ENCODE measurements at places on chromosomes 3 and 15. TPM values are rescaled to one million over a fixed set of nuclear protein-coding genes. Genes with fewer than 3 reads are reported as not detected.
A peak's percentile ranks its signal among the peaks of the same experiment; 100 is the strongest.

The ITIH1 gene
- total RNA-seq, result not detected

The NUP210 gene
- total RNA-seq, result 4.7 TPM

The CCDC191 gene
- 4.6 TPM for total RNA-seq

- no peak for DNase-seq
Observed at GRCh38 chr15:62870216-62870615, 172.3 kb upstream of the TPM1 start.

- DNase-seq, result no peak
Observed at GRCh38 chr3:192409838-192410683, 317.3 kb downstream of the FGF12 start.

GRCh38 chr3:179322286-179323196, at the start of gene ZNF639:
TSS of gene ZNF639 (plus strand) at chr3:179323031. CDS start at chr3:179328294, 5,263 bp downstream.
- peak; percentile 95 for DNase-seq

- DNase-seq, result no peak
Observed at GRCh38 chr3:110969229-110970211, 102.1 kb upstream of the NECTIN3 start.

- DNase-seq, result no peak
Observed at GRCh38 chr15:65371976-65372786, 5.6 kb downstream of the IGDCC3 start.

DNA sequence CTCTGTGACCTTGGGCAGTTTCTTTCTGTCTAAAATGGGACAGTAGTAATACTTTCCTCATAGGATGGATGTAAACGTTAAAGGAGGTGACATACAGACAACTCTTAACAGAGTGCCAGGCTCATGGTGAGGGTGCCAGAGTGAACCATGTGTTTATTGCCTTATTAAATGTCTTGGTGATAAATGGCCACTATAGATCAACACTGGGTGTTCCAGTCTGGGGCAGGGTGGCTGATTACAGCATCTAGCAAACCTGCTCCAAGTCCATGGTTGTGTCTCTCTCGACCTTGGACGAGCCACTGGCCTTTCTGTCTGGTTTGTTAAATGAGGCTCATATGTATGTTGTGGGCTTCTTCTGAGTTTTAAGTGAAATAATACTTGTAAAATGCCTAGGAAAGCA, 75.1 kb downstream of the TRAK1 start:
- no peak for DNase-seq

DNA sequence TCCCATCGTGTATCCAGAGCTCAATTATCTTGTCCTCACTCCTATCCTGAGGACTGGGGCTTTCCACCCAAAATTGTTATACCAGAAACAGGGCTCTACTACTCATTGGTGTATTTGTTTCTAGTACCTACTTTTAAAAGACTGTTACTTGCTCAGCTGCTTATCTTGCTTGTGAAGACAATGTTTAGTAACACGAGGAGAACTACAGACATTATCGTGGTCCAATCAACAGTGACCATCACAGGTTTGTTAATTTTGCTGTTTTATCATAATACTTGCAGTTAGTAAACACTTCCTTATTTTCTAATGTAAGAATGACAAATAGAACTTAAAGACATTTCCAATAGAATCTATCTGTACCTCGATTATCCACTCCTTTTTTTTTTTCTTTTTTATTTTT, 13.5 kb downstream of the LRCH3 start:
- no peak for DNase-seq

DNA sequence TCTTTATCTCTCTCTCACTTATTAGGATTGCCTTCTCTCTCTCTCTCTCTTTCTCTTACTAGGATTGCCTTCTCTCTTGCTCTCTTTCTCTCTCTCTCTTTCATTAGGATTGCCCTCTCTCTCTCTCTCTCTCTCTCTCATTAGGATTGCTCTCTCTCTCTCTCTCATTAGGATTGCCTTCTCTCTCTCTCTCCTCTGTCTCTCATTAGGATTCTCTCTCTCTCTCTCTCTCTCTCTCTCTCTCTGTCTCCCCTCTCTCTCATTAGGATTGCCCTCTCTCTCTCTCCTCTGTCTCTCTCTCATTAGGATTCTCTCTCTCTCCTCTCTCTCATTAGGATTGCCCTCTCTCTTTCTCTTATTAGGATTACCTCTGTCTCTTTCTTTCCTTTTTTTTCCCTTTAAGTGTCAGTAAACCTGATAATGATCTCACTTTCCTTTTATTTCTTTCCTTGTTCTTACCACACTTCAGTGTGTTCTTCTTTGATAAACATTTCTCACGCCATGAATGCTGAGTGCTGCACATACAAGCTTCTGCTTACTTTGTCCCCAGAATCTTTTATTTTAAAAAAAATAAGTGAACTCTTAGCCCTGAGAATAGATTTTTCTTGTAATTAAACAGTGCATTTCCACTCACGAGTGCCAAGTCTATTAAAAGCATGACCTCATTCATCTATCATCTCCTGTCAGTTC, 243.4 kb upstream of the TBC1D5 start:
- DNase-seq, result no peak

- DNase-seq, result no peak
Observed at GRCh38 chr3:26091096-26091495, 301.2 kb downstream of the OXSM start.

DNA sequence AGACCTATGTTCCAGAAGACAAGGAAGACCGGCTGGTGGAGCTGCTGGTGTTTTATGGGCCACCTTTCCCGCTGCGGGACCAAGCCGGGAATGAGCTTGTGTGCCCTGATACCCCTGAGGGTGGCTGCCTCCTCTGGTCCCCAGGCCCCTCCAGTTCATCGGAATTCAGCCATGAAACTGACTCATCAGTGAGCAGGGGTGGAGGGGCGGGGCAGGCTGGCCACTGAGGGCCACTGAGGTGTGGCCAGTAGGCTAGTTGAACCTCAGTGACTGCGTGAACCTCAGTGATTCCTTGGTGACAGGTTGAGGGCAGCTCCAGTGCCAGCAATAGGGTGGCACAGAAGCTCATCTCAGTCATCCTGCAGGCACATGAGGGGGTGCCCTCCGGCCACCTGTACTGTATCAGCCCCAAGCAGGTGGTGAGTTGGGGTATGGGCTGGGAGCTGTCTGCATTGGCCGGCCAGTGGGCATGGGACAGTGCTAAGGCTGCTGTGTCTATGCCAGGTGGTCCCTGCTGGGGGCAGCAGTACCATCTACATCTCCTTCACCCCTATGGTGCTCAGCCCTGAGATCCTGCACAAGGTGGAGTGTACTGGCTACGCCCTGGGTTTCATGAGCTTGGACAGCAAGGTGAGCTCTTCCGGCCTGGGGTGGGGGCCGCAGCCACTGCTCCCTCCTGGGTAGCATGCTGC, 20.3 kb downstream of the ACAA1 start:
- no peak for DNase-seq

GRCh38 chr15:93036951-93037819, 51.8 kb downstream of the RGMA start:
- no peak for DNase-seq

DNA sequence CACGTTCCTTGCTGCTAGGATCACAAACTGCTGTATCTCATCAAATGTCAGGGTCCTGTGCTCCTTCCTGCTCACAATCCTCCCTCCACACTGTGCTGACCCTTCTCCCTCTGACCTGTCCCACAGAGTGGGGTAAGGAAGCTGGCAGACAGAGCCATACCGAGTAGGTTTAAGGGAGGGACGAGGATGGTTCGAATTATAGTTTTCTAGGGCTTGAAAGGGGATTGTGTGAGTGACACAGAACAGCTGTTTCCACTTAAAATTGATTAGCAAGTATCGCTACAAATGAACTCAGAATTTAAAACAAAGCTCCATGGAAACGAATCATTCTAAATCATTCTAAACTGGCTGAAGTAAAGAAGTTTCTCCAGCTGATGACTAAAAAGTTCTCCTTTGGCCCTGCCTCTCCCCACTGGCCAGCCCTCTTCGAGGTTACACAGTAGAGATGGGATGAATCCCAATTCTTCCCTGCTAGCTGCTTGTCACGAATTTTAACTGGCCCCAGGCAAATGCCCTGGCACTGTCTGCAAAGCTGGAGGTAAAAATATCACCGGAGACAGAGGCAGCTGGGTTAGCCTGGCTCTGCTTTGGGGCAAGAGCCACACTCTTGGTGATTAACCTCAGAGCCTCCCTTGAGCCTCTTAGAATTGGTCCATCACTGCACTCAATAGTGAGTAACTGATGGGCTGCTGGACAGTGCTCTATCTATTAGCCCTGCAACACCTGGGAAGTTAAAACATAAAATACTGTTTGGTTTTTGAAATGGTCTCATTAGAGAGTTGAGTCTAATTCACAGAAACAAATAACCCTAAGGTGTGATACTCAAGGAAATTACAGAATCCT, 194.9 kb downstream of the CHST2 start:
- peak; percentile 79 for DNase-seq

- DNase-seq, result no peak
Observed at GRCh38 chr3:38608961-38609360, 40.5 kb downstream of the SCN5A start.

DNA sequence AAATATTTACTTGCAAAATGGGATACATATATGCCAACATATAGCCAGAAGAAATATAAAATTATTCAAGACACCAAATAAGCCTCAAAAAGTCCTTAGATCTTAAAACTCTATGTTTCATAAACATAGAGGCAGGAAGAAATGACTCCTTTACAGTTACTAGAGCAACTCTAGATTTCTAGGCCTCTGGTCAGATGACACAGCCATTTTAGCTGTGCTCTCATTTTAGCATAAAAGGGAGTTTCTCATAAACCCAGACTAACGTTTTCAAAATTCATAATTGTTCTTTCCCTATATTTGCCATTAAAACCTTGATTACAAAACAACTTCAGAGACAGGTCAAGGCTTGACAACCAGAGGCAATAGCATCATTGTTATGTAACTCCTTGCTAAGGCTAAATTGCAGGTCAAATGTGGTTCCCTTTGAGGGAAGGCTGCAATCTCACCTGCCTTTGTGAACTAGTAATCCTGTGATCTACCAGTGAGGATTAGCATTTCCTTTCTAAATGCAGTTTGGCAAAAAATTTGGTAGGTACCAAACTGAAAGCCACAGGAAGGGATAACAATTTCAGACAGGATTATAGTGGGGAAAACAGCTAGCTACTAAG, 8.2 kb downstream of the THOC7 start:
- DNase-seq, result no peak

- no peak for DNase-seq
Observed at GRCh38 chr3:180433152-180433551, 168.8 kb upstream of the TTC14 start.

Measured in esophagus muscularis mucosa (tissue), 4 donors.